ENCODE measurements at places on chromosomes 6 and 20.
A peak's percentile ranks its signal among the peaks of the same experiment; 100 is the strongest.

GRCh38 chr6:144659202-144660182, 374.4 kb downstream of the UTRN start:
- DNase-seq = no peak

DNA sequence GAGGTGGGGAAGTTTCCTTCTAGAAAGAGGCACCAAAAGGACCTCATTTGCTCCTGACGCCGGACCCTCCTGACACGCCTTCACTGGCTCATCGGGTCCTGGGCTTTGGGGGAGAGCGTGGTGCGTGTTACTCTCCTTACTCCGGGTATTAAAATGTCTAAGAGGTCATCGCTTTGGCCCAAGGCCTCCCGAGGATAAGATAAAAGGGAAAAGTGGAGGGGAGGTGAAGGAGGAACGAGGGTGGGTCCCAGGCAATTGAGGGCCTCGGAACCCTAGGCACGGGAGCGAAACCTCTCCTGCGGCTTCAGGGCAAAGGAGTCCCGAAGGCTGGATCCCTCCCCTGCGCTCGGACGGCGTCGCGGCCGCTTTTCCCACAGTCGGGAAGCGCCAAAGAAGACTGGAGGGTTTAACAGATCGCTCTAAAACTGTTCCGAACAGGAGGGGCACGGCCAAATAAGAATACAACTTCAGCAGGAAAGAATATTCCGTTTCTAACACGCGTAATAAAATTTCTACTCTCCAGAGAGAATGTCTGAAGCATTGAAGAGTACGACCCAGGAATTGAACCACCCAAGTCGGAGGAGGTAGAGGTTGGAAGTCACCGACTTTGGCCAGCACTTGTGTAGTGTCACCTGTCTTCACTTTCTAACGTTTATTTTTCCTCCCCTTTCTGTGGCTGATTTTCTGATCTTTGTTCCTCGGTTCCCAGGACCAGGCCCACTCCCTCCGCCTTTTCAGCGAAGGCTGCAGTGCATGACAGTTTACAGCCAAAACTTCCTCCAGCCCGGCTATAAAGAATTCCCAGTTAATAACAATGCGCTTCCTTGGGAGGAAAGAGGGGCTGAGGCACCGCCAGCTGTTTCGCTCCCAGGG, 2.1 kb upstream of the TBXT start:
- no peak for DNase-seq

DNA sequence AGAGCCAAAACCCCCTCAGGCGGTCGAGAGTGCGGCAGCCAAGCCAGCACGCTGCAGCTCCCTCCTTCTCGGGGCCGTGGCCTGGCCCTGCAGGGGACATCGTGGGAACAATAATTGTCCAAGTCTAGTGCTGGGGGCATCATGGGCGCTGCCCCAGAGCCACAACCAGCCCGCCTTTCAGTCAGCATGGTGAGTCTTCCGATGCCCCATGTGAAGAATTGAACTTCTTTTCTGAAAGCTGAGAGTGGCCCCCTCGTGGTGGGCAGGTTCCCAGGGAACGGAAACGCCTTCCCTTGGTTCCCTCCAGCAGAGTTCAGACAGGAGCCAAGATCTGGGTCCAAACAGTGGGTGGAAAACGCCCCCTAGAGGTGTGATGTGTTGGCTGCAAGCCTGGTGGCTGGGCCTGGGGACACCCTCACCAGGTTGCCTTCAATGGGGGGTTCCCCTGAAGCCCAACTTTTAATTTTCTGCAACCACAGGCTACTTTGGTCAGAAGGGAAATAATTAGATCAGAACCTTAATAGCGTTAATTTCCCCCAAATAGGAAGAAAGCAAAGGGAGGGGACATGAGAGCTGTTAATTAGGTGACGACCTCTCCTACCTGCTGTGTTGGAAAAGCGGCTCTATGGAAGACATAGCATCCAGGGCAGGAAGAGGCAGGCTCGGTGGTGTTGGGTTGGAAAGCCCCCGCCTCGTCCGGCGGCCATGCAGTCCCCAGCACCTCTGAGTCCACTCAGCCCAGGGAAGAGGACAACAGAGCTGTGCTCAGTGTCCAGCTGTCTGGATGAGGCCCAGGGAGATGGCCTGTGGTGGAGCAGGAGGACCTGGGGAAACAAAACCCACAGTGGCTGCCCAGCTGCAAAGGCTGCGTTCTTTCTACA, 4.7 kb upstream of the MRGBP start:
- DNase-seq = peak; percentile 45

GRCh38 chr6:166714187-166714510, 87.1 kb upstream of the RPS6KA2 start:
- DNase-seq = no peak

DNA sequence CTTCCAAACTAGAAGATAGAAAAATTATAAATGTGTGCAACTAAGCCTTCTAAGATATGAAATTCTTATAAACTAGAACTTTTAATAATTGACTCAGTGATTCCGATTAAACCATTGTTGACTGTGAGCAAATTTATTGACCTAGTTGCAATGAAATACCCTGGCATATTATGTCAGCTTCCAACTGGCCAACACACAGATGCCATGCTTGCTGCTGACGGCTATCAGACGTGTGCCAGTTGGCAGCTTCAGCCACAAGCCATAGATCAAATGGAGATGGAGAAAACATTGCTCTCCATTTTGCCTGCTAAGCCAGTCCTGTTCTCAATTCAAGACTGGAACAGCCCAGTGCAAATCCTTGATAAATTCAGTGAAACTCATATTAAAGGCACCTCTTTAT, 101.7 kb upstream of the HDGFL1 start:
- no peak for DNase-seq

DNA sequence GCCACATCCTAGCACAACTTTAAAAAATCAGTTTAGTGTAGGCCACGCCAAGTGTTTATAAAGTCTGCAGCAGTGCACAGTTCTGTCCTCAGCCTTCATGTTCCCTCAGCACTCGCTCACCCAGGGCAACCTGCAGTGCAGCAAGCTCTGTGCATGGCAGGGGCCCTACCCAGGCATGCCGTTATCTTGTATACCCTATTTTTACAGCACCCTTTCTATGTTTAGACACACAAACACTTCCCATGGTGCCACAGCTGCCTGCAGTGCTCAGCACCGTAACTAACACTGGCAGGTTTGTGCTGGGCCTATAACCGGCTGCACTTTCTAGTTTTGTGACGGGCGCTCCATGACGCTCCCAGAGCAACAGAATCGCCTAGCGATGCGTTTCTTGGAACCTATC, 43.8 kb downstream of the ZBTB46 start:
- no peak for DNase-seq

GRCh38 chr6:4586469-4586859, 189.7 kb upstream of the CDYL start:
- DNase-seq = no peak

GRCh38 chr6:170034294-170034693, 256.6 kb downstream of the DLL1 start:
- no peak for DNase-seq

- no peak for DNase-seq
These were observed 12.0 kb downstream of the RTN4IP1 start for GRCh38 chr6:106617302-106617701.

DNA sequence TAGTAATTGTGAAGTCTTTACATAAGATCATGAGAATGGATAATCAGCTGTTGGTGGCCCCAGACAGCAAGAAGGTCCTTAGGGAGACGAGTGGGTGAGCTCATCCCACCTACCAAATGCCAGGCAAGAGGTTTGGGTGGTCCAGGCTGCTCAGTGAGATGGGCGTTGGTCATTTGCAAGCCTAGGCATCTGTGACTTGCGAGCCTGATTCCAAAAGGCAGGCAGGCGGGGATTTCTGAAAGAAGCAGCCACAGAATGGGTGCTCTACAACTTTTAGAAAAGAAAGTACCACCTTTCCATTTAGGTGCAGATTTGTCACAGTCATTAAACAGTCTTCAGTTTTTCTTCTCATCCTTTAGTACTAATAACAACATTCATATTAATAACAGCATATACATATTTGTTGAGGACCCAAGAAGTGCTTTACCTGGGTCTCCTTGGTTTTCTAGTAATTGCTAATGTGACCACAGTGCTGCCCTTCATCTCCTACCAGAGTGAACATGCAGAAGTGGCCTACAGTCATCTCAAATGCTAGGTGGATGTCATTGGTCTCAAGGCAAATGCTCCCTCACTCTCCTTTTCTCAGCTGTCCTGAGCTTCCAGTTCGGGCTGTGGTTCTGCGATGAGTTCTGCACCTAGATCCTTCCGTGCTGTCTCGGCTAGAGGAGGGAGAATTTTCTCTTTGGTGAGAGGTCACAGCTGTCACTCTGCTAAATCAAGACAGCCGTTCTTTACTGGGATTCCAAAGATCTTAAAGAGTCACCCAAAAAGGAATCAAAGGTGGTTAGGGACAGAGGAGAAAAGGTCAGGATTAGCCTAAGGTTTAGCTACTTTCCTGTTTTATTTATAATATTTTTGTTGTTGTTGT, 2.7 kb downstream of the WRNIP1 start:
- no peak for DNase-seq

- DNase-seq = no peak
These were observed 446.6 kb upstream of the JAG1 start for GRCh38 chr20:11120431-11120830.

DNA sequence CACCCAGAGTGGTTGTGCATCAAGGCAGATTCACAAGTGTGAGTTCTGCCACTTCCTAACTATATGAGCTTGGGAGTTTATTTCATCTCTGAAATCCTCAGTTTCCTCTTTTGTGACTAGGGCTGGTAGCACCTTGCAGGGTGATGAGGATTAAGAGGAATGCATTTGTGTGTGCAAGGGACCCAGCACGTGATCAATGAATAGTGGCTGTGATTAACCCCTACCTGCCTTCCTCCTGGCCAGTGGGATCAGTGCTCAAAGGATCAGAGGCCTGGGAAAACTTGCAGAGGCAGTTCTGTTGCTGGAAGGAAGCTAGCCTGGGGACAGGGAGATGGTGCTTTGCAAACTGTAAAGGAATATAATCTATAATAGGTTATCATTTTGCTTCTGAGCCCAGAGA, 7.3 kb downstream of the SDC4 start:
- peak; percentile 31 for DNase-seq

- no peak for DNase-seq
These were observed 123.8 kb downstream of the BMP7 start for GRCh38 chr20:57142667-57143066.

DNA sequence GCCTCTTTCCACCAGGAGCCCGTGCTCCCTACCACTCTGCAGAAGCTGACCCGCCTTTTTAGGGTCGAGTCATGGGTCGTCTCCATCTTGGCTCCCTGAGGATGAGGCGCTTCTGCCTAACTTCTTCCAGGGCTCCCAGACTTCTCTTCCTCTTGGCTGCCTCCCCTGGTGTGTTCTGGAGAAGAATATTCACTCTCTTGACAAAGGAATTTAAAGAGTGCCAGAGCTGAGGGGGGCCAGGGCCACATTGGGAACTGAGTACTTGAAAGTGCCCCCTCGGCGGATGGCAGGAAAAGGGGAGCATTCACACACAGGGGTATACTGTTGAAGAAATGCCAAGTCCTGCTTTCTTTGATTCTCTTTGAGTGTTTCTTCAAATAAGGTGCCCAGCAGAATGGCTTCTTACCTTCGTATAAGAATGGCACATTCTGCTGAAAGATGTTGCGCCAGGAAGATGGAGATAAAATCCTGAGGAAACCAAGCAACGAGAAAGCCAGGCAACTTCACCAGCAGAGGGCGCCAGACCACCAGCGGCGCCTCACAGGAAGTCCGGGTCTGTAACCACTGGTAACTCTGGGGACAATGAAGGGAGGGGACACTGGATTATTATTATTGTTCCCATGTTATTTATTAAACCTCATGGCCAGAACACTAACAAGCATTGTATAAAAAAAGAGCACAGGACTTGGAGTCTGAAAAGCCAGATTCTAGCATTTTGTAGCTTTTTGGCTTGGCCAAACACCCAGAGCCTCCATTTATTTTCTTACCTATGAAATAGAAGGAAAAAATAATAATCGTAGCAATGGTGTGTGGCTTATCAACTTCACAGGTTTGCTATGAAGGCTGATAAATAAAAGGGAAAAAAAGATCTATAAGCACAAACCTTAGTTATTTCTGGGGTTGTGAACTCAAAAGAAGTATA, 176.7 kb downstream of the HACE1 start:
- peak; percentile 9 for DNase-seq

- DNase-seq = peak; percentile 64
These were observed 9.9 kb upstream of the PCIF1 start for GRCh38 chr20:45924391-45925261.

DNA sequence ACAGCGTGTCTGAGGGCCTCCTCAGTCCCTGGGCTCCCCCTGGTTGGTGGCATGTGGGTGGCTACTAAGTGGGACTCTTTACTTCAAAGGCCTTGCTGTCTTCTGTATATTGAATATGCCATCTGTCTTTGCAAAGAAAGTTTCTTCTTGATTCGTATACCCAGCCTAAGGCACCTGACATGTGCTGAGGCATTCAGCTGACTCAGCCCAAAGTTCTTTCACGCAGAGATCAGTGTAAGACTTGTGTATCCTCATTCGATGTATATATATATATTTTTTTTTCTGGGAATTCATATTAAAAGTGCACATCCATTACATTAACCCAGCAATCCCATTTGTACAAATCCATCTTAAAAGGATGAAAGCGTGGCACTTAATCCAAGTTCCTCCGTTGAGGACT, 115.1 kb upstream of the PMEPA1 start:
- DNase-seq = no peak

DNA sequence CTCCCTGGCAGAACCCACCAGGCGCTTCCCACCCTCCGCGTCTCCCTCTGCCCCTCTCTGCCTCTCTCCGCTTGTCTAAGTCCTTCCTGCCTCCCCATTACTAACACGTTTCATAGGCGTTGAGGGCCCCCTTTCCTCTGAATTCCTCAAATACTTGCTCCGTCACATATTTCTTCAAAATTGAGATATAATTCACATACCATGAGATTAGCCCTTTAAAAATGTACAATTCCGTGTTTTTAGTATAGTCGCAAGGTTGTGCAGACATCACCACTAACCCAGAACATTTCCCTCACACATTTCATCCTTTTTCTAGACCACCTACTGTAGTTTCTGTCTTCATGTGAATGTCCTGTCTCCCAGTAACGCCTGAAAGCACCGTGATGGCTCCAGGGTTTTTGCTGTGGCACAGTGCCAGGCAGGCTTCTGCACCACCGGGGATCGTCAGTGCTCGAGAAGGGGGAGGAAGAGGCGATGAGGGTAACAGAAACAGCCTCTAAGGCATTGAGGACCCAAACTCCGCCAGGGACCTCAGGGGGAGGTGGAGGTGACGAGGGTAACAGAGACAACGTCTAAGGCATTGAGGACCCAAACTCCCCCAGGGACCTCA, 141.9 kb upstream of the SNX9 start:
- no peak for DNase-seq

- DNase-seq = no peak
These were observed 18.0 kb upstream of the HLA-A start for GRCh38 chr6:29924287-29924686.

DNA sequence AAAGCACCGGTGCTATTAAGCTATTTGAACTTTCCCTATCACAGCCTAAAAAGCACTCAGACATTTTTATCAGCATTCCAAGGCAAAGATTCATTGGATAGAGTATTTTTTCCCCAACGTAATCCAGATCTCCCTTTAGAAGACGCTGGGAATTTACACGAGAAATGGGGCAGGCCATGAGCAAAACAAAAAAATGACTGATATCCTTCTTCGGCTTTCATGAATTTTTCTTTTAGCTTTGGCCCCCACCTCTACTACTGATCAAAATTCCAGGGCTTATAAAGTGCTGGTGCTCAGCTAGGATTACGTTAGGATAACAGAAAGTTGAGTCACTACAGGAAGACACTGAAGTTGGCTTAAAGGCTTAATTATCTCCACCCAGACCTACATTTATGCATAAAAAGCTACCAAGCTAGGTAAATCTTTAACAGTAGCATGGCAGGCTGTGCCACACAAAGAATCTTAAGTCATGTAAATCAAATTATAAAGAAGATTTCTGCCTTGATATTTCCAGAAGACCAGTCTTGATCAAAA, 418.5 kb upstream of the BTBD3 start:
- DNase-seq = no peak

- no peak for DNase-seq
These were observed 203.5 kb downstream of the EPM2A start for GRCh38 chr6:145531822-145532221.

Measured in NCI-H510A treated with DMSO at 0.1 percent for 48 hours (cell line).